ENCODE measurements at places on chromosomes 12 and 14. TPM values are rescaled to one million over a fixed set of nuclear protein-coding genes. Genes with fewer than 3 reads are reported as not detected.

GRCh38 chr12:77667101-77667500 is 163.6 kb upstream of the NAV3 start:
- H3K36me3 ChIP-seq = no peaks in the 10 kb centered on the region
- H3K27ac ChIP-seq = no peak overlapping the region
- no peaks in the 10 kb centered on the region for H3K27me3 ChIP-seq
- DNase-seq = no peak
- no peak overlapping the region for H3K4me3 ChIP-seq

DNA sequence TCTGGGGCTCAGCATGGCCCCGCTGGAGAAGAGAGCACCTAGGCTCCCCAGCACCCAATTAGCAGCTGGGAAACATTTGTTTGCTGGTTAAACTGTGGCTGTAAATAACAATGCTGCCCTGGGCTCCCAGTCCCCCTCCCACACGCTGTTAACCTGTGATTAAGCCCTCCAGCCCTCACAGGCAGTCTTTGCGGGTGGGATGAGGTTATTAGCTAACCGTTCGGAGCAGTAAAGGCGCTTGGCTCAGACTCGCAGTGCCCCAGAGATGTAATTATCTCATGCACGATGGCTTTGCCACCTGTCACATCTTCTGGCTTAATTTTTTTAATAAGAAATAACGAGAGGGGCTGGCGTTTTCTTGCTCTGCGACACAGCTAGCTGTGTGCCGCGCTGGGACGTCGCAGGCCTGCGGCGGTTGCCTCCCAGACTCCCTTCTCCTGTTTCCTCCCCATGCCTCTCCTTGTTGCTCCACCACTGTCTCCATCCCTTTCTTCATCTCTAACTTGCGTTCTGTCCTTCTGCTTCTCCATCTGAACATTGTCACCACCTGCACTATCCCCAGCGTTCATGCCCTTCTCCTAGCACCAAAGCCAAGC is 239.2 kb upstream of the FKBP4 start:
- no peak overlapping the region for H3K4me3 ChIP-seq
- peaks cover 1% of the 10 kb centered on the region for H3K4me1 ChIP-seq
- no peaks in the 10 kb centered on the region for H3K27me3 ChIP-seq
- DNase-seq = no peak

GRCh38 chr14:54814076-54814475 is 88.5 kb downstream of the GCH1 start:
- H3K27me3 ChIP-seq = peaks cover under 1% of the 10 kb centered on the region
- no peaks in the 10 kb centered on the region for H3K4me1 ChIP-seq
- no peak for DNase-seq

The SVOP gene
- not detected for total RNA-seq

The AQP6 gene
- not detected for total RNA-seq

- H3K27ac ChIP-seq = no peak within 1 kb of the TSS
- H3K4me1 ChIP-seq = no peaks in the 10 kb centered on the region
- H3K36me3 ChIP-seq = no peaks in the 10 kb centered on the region
- H3K4me3 ChIP-seq = no peak within 1 kb of the TSS
Measured at GRCh38 chr12:10453156-10453555, at the start of gene KLRC1. TSS of gene KLRC1 (minus strand) at chr12:10453377. CDS start at chr12:10451156, 2,221 bp downstream.

The LRRC10 gene
- not detected for total RNA-seq

DNA sequence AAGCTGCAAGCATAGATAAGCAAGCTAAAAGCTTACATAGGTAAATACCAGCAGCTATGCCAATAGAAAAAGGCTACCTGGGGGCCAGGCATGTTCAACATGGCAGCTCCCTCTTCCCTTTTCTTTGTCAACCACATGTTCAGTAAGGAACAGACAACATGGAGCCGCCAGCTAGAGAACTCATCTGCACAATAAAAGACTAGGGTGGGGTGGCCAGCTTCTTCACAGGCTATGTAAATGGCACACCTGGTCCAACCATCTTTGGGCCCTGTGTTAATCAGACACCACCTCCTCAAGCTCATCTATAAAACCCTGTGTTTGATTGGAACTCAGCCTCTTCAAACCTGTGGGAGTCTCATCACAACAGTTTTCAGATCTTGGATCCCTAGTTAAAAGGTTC is 129.7 kb upstream of the TMPO start:
- peaks cover 4% of the 10 kb centered on the region for H3K27me3 ChIP-seq
- no peak overlapping the region for H3K27ac ChIP-seq
- H3K4me1 ChIP-seq = no peaks in the 10 kb centered on the region

The OR4K17 gene
- not detected for total RNA-seq

GRCh38 chr12:4943067-4943937 is 33.6 kb downstream of the KCNA1 start:
- H3K27me3 ChIP-seq = peaks cover 11% of the 10 kb centered on the region
- H3K36me3 ChIP-seq = no peaks in the 10 kb centered on the region
- H3K27ac ChIP-seq = no peak overlapping the region
- no peak for DNase-seq
- peaks cover 20% of the 10 kb centered on the region for H3K4me1 ChIP-seq

DNA sequence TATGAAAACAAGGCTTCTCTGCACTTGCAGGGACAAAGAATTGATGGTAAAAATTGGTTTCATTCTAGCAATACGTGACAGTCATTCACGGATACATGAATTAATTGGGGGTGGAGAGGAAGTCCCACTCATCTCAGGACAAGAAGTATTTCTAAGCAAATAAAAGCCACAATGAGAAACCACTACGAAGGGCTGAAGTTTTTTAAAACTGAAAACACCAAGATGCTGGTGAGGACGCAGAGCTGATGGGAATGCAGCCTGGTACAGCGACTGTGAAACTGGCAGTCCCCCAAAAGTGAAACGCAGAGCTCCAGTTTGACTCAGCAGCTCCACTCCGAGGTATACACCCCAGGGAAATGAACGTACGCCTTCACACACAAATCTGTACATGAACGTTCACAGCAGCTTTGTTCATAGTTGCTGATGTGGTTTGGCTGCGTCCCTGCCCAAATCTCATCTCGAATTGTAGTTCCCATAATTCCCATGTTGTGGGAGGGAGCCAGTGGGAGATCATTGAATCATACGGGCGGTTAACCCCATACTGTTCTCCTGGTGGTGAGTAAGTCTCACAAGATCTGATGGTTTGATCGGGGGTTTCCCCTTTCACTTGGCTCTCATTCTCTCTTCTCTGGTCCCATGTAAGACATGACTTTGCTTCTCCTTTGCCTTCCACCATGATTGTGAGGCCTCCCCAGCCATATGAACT is 89.0 kb downstream of the SCARB1 start:
- H3K4me1 ChIP-seq = peaks cover 47% of the 10 kb centered on the region
- H3K4me3 ChIP-seq = peak overlapping the region; percentile 74
- H3K36me3 ChIP-seq = peaks cover 1% of the 10 kb centered on the region
- H3K27ac ChIP-seq = peak overlapping the region; percentile 97
- peak; percentile 48 for DNase-seq

DNA sequence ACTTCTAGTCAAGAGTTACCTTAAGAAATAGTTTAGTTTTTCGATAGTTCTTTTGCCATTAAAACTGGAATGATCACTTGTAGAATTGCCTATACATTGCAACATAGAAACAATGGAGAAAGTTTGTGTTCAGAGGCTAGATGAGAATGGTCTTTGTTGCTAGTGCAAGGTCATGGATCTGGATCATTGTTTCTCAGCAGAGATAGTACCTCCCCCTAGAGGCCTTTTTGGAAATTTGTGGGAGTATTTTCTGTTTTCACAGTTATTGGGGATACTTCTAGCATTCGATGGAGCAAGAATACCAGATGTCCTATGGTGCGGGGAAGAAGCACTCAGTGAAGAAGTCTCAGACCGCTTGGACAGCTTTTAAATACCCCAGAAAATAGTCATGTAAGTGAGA is 138.8 kb upstream of the HMGA2 start:
- no peak overlapping the region for H3K27ac ChIP-seq
- no peak for DNase-seq
- no peaks in the 10 kb centered on the region for H3K4me1 ChIP-seq
- H3K36me3 ChIP-seq = no peaks in the 10 kb centered on the region

GRCh38 chr12:57176846-57177245 is 29.4 kb upstream of the LRP1-AS start:
- no peak overlapping the region for H3K4me3 ChIP-seq
- H3K4me1 ChIP-seq = no peaks in the 10 kb centered on the region
- H3K27me3 ChIP-seq = peaks cover 2% of the 10 kb centered on the region
- H3K36me3 ChIP-seq = no peaks in the 10 kb centered on the region
- no peak overlapping the region for H3K27ac ChIP-seq

- no peaks in the 10 kb centered on the region for H3K36me3 ChIP-seq
- DNase-seq = no peak
- no peak overlapping the region for H3K4me3 ChIP-seq
- H3K27ac ChIP-seq = no peak overlapping the region
- peaks cover 10% of the 10 kb centered on the region for H3K4me1 ChIP-seq
Measured at GRCh38 chr12:131506426-131506825, 204.5 kb upstream of the SFSWAP start.

The PPP4R4 gene
- not detected for total RNA-seq
